Head of caudate nucleus (tissue), 42 donors: ENCODE measurements at places on chromosomes 13 and 19.

GRCh38 chr13:32381539-32381938 is 46.4 kb downstream of the N4BP2L1 start:
- DNase-seq, result no peak

DNA sequence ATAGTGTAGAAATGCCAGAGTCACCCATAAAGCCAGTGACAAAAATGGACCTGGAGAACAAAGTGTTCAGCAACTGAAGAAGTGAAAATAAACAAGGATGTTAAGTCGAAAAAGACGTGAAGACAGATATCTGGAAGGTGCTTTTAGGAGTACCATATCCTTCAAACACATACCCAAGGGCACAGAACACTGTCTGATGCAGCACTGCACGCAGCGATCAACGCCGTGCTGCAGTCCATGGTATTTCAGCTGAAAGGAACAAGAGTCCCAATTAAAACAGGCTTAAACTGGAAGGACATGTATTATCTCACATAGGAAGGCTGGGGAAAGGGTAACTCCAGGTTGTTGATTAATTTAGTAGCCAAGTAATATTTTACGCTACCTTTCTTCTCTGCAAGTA is 108.2 kb downstream of the SGCG start:
- DNase-seq, result no peak

- DNase-seq, result no peak
Observed at GRCh38 chr13:20799726-20800416, 26.1 kb upstream of the EEF1AKMT1 start.

- DNase-seq, result no peak
Observed at GRCh38 chr13:86992251-86992650, 678.9 kb upstream of the SLITRK5 start.

DNA sequence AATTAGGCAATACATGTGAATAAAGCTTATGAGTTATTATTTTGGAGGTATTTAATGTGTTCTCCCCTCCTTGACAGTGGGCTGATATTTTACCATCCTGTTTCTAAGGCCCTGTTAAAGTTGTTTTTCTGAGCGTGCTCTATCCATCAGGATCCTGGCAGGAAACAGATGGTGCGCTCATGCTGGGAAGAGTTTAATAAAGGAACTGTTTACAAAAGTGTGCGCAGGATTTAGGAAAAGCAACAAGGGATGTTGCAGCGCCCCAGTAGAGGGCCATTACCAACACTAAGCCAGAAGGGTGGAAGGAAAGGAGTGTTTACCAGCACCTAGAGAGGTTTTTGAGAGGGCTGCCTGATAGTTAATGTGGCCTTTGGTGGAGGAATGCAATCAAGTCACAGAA is 374.5 kb downstream of the KCNRG start:
- DNase-seq, result no peak

GRCh38 chr13:46329624-46330023 is 57.4 kb downstream of the RUBCNL start:
- DNase-seq, result no peak

GRCh38 chr19:2867025-2867991 is at the start of gene ZNF556:
Gene ZNF556 (plus strand): TSS chr19:2867335. CDS start chr19:2867422, 87 bp downstream.
- DNase-seq, result peak; percentile 27

- no peak for DNase-seq
Observed at GRCh38 chr19:51327066-51328001, 14.6 kb downstream of the VSIG10L start.

- no peak for DNase-seq
Observed at GRCh38 chr19:30453743-30454142, 81.6 kb downstream of the ZNF536 start.

DNA sequence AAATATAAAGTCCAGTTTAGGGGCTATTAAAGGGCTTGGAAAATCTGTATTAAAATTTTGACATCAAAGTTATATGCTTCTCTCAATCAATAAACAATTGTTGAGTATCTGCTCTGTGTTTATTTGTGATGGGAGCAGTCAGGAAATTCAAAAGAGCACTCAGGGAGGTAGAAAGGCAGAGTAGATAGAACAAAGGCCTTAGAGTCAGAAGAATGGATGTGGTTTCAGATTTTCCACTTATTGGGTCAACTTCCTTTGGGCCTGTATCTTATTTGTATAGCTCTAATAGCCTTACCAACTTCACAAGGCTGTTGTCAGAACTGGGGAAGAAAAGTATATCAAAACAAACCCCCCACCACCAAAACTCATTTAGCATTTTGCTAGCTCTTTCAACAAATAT is 302.6 kb downstream of the SPRY2 start:
- no peak for DNase-seq

DNA sequence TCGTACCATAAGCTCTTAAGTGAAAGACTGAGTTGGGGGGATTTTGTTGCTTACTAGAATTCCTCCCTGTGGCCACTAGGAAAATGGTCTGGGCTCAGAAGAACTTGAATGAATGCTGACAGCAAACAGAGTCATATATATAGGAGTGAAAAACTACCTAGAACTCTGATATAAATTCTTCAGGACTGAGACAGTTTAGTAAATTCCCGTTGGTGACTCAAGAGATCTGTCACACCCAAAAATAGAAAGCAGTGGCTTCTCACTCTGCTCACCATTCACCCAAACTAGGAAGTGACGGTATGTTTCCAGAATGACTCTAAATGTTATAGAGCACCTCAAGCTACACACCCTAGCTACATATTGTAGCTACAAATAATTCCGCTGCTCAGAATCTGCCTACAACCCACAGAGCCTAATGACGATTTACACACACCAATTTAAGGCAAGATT is 116.2 kb downstream of the TBC1D4 start:
- no peak for DNase-seq

DNA sequence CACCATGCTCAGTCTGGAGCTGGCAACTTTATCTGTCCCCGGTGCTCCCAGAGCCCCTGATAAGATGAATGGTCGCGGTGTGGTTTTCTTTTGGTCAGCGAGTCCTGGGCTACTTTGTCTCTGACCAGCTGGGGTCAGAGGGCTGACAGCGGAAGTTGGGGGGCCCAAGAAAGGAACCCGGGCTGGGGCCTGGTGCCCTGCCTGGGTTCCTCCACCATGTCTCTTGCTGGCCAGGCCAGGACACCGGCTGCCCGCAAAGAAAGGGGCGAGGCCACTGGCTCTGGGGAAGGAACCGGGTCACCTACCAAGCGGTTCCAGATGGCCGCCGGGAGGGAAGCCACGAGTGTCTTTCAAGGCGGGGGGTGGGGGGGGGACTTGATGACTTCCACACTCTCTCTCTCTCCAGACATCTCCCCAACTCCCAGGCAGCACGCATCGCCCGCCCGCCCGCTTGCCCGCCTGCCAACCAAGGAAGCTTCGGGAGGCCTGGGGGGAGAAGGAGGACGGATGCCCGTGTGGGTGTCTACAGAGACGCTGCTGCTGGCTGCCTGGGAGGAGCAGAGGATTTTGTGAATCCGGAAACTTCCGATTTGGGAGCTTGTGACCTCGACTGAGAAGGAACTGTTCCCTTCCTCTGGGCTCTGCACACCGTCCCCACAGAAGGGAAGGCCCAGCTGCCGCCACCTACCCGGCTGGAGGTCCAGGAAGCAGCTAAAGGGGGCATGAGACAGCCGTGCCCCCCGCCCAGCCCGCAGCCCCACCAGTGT is 1.1 kb downstream of the PIP5K1C start:
- peak; percentile 55 for DNase-seq

DNA sequence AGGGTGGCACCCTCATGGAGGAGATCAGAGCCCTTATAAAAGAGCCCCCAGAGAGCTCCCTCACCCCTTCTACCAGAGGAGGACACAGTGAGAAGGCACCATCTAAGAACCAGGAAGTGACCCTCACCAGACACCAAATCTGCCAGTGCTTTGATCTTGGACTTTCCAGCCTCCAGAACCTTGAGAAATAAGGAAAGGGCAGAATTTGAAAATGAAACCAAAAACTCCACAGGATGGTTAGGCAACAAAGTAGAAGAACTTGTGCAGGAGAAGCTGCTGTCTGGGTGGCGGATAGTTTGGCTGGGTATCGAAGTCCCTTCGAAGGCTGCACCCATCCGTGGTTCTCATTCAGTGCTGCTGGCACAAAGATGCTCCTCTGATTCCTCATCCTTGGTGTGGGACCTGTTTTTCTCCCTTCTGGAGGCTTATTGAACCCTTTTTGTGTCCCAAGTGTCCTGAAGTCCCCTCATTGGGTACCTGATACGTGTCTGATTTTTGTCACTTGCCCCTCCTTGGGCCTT is 130.8 kb downstream of the KDM4B start:
- DNase-seq, result no peak

GRCh38 chr13:100333141-100333540 is 244.2 kb downstream of the PCCA start:
- DNase-seq, result no peak

GRCh38 chr19:23440207-23440606 is 44.9 kb upstream of the ZNF91 start:
- no peak for DNase-seq

GRCh38 chr19:14368011-14368513 is 13.2 kb upstream of the ADGRE5 start:
- DNase-seq, result no peak

- no peak for DNase-seq
Observed at GRCh38 chr13:53032849-53033248, 4.2 kb downstream of the OLFM4 start.

DNA sequence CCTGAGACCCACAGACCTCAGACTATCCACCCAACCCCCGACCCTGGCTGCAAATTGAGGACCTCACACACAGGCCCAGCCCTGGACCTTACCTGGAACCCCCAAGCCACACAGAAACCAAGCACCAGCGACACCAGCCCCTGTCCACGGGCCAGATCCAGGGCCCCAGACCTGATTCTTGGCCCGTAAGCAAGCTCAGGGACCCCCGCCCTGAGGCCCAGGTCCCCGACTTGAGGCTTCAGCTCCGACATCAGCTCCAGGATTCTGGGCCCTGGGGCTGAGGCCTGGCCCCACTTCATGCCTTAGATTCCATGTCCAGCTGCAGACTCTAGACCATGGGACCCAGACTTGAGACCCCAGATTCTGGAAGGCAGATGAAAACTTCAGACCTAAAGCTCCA is 6.3 kb downstream of the TTYH1 start:
- DNase-seq, result no peak

DNA sequence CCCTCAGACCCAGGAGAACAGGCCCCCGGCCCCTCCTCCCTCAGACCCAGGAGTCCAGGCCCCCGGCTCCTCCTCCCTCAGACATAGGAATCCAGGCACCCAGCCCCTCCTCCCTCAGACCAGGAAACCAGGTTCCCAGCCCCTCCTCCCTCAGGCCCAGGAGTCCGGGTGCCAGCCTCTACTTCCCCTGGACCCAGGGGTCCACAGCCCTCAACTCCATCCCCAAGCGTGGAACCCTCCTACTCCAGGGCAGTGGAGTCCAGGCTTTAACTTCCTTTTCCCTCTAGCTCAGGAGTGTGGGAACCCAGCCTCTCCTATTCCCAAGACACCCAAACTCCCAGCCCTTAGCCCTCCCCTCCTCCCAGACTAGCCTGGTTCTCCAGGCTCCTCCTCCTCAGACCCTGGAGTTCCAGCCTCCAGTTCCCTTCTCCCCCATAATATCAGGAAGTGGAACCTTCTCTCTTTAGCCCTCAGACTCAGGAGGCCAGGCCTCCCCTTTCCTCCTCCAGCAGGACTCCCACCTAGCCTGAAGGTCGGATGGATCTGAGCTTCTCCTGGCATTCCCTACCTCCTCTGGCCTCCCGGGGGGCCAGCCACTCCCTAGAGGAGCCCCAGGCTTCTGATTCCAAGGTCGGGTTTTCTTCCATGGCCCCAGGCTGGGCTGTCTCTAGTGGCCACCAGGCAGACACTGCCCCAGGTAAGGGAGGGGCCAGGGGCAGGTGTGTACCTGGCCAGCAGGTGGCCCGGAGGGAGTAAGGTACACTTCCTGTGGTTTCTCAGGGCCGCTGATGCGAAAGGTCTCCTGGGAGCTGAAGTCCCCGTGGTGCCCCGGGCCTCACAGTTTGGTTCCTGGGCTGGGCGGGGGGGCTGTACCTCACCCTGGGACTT is at the start of gene TMC4:
TMC4 (minus strand) TSS at position 690 of the 888 bp plus-strand sequence; CDS start at position 647, 43 bp downstream.
- DNase-seq, result no peak

DNA sequence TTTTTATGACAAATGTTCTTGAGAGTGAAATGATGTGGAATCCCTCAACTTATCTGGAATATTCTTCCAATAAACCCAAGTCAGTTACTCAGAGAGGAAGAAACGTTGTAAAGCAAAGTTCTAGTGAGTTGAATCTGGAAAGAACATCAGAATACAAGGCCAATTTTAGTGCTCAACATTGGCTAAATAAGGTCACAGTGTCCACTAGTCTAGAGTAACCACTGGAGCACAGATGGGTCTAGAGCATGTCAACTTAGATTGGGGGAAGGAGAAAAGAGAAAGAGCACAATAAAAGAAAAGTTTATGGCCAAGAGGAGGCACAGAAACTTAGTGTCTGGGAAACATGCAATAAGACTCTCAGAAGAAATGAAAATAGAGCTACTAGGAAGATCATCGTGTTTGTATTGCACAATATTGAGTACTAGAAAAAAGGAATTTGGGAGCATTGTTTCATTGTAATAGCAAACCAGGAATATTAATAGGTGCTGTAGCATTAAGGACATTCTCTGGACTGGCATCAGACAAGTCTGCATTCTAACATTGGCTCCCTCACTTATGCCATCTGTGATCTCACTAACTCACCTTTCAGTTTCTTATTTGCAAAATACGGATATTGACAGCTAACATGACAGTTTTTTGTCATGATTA is 1318.5 kb downstream of the PCDH9 start:
- no peak for DNase-seq

- DNase-seq, result no peak
Observed at GRCh38 chr13:30111810-30112209, 195.5 kb downstream of the KATNAL1 start.

DNA sequence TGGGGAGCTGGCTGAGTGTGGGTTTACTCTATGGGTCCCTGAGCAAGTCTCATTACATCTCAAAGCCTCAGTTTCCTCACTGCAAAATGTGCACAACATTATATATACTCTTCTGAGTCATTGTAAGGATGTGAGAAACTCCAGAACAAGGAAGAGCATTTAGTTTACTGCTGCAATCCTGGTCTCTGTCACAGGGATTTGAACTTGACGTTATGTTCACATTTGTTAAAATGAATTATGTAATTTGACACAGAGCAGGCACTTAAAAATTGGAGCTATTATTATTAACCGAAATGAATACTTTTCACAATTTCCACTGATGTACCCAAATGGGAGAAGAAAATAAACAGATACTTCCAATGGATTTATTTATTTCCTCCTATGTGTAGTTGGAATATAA is 101.0 kb downstream of the STARD13 start:
- DNase-seq, result no peak

- no peak for DNase-seq
Observed at GRCh38 chr13:72071713-72072112, 204.7 kb upstream of the DACH1 start.
